ENCODE measurements at places on chromosomes 2 and 18.

- no peak for DNase-seq
These were observed 90.4 kb upstream of the CBLN2 start for GRCh38 chr18:72634500-72634899.

GRCh38 chr2:118974103-118974993 is 32.4 kb downstream of the MARCO start:
- peak; percentile 67 for DNase-seq

- no peak for DNase-seq
These were observed 27.7 kb upstream of the KDM3A start for GRCh38 chr2:86413296-86414094.

- DNase-seq = peak; percentile 31
These were observed 142.9 kb upstream of the NXPH2 start for GRCh38 chr2:138922973-138923563.

GRCh38 chr18:45719106-45719505 is 4.9 kb upstream of the SLC14A1 start:
- peak; percentile 33 for DNase-seq

- DNase-seq = no peak
These were observed 286.0 kb upstream of the KYNU start for GRCh38 chr2:142591420-142591819.

DNA sequence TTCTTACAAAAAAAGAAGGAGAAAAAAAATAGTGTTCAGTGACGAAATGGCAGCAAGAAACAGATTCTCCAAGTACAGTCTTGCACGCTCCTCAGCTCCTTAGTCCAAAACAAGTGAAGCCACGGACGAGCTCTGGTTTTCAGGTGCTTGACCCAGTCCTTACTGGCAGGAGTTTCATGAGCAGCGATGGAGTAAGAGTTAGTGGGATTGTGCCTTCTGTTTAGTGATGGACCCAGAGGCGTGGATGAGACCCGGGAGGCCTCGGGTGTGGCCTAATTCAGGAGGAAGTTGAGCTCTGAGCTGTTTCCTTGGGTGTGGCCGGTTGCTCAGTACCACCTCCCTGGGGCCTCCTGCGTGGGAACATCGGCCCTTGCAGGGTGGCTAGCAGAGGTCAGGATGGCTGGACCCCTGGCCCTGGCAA is 52.0 kb downstream of the KIF5C start:
- no peak for DNase-seq

GRCh38 chr2:171522052-171522787 is at the start of gene CYBRD1:
Gene CYBRD1 (plus strand): TSS chr2:171522474. CDS start chr2:171522546, 72 bp downstream.
- peak; percentile 89 for DNase-seq

GRCh38 chr2:176851200-176851888 is 361.2 kb upstream of the HNRNPA3 start:
- no peak for DNase-seq

- DNase-seq = peak; percentile 33
These were observed 559 bp downstream of the TMEM37 start for GRCh38 chr2:119431976-119432850.

- DNase-seq = no peak
These were observed 159.9 kb upstream of the SESTD1 start for GRCh38 chr2:179424571-179424970.

- DNase-seq = no peak
These were observed 20.3 kb downstream of the KCNK3 start for GRCh38 chr2:26712486-26713465.

- DNase-seq = peak; percentile 34
These were observed 797 bp upstream of the GRHL1 start for GRCh38 chr2:9950521-9951271.

- no peak for DNase-seq
These were observed 2.5 kb upstream of the HOXD4 start for GRCh38 chr2:176148751-176149421.

GRCh38 chr2:161208527-161209139 is 48.4 kb downstream of the TANK start:
- peak; percentile 82 for DNase-seq

- no peak for DNase-seq
These were observed 155.8 kb upstream of the ALKAL2 start for GRCh38 chr2:443741-444140.

DNA sequence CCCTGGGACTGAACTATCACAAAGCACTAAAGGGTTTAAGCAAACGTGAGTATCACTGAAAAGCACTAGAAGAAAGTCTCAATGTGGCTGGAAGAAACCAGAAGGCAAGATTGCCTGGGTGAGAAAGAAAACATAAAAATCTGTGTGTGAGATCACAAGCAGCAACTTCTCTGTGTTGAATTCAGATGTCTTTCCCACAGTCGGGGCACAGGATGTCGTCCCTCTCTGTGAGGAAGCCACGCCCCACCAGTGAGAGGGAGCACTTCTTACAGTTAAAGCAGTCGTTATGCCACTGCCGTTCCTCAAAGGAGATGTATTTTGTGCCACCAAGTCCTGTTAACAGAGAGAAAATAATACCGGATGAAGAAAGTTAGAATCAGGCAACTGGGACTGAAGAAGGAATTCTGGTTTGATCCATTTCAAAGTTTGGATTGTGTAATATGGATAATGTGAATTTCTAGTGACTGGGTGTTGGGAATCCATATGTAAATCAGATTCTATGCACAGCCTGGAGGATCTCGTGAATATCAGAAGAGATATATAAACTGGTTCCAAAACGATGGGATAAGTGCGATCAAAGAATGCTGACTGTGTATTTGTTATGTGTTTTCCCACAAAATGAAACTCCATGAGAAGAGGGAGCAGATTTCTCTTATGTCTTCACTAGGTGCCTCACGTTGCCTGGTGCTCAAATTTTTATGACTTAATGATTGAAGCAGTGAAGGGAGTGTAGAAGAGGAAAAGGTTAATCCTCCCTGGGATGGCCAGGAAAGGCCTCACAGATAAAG is 24.0 kb downstream of the C2orf49 start:
- DNase-seq = no peak

GRCh38 chr18:51051105-51051712 is 21.2 kb downstream of the SMAD4 start:
- peak; percentile 50 for DNase-seq

DNA sequence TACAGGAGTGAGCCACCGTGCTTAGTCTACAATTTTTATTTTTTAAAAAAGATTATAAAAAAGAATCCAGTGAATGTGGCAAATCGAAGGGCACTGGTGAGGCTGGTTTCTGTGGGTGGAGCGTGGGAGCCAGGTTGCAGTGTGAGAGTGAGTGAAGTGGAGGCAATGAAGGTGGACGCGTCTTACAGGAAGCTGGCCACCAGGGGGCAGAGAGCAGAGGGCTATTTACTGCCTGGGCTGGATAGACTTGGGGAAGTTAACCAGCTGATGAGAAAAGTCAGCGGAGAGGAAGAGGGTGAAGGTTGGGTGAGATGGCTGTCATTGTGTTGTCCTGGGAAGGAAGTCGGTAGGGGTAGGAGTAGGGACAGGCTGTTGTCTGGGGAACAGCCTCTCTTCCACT is 6.8 kb downstream of the SCTR start:
- peak; percentile 35 for DNase-seq

DNA sequence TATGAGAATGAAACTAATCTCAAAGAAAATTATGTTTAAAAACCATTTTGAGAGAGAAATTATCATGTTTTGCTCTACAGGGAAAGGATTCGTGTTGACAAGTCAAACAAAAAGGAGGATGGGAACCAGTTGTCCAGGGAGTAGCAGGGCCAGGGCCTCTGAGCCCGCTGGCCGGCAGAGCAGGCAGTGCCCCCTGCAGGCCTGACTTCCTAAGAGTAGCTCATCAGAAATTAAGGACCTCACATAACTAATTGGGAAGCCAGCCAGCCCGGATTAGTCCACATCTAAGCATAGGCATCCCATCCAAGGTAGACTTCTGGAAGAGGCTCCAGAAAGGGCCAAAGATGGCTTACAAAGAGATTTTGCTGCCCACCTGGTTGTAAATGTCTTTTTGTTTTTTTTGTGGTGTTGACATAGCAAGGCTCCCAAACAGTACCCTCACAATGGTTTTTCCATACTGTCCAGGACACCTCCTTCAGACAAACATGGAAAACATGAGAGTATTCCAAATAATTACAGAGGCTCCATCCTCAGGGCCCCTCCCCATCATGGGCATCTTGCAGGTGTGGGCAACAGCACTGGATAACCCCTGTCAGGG is 241.2 kb upstream of the TANK start:
- peak; percentile 46 for DNase-seq

- DNase-seq = no peak
These were observed 248.7 kb downstream of the RNF152 start for GRCh38 chr18:61643884-61644647.

DNA sequence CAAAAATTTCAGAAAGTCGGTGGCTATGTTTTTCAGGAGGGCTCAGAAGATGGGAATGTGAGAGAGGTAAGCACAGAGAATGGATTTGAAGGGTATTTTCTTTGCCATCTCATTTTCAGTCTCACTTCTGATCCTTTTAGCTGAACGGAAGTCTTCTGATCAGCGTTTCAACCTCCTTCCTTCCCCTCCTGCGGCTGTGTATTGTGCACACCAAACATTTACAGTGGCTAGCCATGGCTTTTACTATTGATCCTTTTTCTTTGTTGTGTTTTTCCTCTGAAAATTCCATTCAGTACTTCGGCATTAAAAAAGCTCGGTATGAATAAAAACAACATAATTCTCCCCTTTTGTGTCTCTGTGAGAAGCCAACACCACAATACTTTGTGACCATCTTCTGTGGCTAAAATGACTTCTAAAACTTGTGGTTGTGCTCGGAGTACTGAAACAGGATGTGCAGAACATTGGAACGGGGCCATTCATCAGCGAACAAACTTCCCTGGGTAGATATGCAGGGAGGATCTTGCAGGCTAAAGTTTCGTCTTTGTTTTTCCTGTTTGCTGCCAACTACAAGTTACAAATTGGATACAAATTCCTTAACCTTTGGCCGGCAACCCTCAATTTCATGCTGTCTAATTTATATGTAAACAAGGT is 260.8 kb upstream of the FAM98A start:
- DNase-seq = no peak

GRCh38 chr2:104444392-104444791 is 409.5 kb upstream of the POU3F3 start:
- DNase-seq = peak; percentile 36

DNA sequence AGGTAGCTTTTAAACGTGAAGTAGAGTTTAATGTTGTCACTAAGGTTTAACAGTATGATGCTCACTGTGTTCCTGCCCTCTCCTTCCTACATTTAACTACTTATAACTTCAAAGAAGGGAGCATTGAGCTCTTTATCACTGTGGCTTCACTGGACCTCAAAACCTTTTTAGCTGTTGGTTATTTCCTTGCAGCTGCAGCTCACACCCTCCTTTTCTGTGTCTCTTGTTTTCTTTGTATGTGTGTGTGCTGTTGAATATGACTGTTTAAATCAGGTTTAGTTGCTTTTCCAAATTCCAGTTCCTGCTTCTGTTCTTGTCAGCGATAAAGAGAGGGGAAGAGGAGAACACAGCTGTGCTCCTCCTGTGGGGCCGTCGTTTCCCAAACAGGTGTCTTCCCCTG is 208.0 kb downstream of the PTPRM start:
- no peak for DNase-seq

DNA sequence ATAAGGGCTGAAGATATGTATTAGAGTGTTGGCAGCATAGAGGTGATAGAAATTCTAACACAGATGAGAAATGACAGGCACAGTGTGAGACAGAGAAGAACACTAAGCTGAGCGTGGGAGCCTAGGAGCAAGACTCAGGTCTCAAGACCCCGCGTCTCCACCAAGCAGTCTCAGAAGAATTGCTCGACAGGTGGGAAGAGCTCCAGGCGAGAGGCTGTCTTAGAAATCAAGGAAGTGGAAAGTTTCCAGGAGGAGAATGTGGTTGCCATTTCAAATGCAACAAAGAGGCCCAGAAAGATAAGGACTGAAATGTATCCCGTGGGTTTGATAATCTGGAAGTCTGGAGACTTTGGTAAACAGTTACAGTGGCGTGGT is 31.5 kb upstream of the CAB39 start:
- no peak for DNase-seq

GRCh38 chr18:58511897-58512581 is 116.9 kb downstream of the ALPK2 start:
- no peak for DNase-seq

- no peak for DNase-seq
These were observed 38.1 kb downstream of the FN1 start for GRCh38 chr2:215397632-215398341.

- peak; percentile 11 for DNase-seq
These were observed 95.5 kb downstream of the THNSL2 start for GRCh38 chr2:88265352-88266303.

DNA sequence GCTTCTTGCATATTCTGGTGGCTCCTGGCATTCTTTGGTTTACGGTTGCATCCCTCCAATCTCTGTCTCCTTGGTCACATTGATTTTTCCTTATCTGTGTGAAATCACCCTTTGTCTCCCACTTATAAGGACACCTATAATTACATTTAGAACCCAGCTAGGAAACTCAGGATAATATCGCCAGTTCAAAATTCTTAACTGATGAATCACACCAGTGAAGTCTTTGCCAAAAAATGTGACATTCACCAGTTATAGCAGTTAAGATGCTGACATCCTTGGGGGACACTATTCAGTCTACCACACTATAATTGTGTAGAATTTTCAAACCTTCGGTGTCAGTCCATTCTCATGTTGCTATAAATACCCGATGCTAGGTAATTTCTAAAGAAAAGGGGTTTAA is 320.2 kb downstream of the TMX3 start:
- DNase-seq = peak; percentile 63

- peak; percentile 84 for DNase-seq
These were observed 166.2 kb downstream of the TCF4 start for GRCh38 chr18:55421615-55422419.

DNA sequence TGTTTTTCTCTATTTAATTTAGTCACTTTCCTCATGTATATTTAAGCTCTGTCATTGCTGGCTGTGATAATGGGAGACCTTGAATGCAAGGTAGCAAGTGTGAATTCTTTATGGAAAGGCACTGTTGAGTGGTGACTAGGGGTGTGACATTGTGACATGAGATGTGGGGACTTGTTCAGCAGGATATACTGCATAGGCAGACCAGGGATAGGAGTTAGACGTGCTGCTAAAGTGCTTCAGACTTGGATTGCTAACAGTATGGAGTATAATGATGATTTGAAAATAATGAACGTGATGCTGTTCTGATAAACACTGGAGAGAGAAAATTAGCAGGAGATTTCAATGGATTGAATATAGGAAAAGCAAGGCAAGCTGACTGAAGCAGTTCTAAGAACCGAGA is 135.1 kb downstream of the NCOA1 start:
- no peak for DNase-seq

- peak; percentile 54 for DNase-seq
These were observed 11.9 kb downstream of the NR4A2 start for GRCh38 chr2:156320486-156321098.

- DNase-seq = no peak
These were observed 269.6 kb downstream of the ARHGAP15 start for GRCh38 chr2:143398781-143399180.

DNA sequence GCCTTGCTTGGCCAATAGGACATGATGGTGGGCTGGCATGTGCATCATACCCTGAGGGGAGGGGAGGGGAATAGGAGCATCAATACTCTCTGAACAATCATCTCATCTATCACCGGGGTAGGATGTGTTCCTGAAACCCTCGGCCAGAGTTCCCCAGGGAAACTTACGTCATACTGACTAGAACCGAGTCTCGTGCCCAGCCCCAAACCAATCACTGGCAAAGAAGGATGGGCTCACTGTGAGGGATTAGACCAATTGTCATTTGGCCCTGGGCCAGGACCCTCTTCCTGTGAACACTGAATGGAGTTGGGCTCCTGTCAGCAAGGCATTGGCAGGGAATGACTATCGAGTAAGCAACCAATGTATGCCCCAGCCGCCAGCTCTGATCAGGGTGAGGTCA is 261.5 kb downstream of the MYCN start:
- DNase-seq = no peak

- DNase-seq = peak; percentile 24
These were observed 2.4 kb downstream of the OSBPL1A start for GRCh38 chr18:24395049-24395795.

- DNase-seq = no peak
These were observed 1393.7 kb downstream of the DSC3 start for GRCh38 chr18:29648891-29649290.
